ENCODE measurements at places on chromosomes 12 and 14.

- DNase-seq = peak; percentile 79
Observed at GRCh38 chr12:51528852-51529650, 62.0 kb upstream of the SCN8A start.

DNA sequence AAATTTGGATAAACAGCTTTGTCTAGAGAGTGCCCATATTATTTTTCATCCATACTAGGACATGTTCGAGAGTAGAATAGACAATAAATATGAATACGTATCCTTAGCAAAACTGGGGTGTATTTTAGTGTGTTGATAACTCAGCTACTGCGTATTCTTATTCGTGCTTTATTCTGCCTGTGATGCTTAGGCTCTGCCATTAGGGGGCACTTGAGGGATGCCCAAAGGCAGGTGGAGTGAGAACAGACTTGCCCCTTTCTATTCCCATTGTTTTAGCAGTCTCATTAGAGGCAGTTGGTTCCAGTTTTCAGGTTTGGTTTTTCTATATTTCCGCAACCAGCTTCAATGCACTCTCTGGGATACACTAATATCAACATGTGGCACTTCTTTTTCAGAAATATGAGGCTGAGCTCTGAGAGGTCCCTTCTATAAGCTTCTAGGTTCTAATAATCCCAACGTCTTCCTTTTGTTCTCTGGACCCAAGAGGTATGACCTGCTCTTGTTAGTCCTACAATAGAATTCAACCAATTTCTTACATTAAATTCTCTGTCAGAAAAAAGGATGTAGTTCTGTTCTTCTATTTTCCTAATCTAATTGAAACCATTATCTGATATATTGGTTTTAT lies 985.7 kb upstream of the FBXO33 start:
- DNase-seq = no peak

DNA sequence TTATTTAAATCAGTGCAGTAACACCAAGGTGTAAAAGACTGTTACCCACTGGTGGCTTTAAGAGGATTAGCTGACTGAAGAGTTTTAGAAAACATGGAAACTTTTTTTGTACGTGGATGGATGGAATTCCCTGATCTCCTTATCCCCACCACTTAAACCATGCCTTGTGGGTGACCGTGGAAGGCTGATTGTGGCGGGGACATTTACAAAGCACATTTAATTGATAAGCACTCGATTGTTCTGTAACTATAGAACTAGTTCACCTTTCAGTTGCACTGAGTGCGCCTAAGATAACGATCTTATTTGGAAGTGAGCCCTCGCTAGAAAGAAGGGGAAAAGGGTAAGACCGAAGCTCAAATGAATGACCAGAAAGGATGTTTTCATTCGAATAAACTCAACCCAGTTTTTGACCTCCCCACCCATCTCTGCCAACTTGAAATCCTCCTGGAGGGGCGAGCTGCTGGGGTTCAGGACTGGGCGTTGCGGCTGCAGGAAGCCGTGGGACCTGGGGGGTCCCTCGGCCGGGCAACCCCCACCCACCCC lies 688 bp upstream of the RASSF3 start:
- no peak for DNase-seq

DNA sequence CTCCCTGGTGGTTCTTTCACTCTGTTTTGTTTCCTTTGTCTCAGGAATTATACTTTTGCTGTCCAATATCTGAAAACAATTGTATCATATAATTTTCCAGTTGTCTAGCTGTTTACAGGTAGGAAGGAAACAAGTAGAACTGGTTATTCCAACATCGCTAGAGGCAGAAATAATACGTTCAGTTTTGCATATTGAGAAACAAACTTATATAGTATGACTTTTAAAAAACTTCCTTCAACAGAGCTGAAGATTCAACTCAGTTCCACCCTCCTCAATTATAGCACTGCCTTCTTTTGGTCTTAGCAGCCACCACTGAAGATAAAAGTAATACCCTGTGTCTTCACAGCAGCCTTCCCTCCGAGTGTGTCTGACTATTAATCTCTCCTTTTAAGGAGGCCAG lies 214.3 kb downstream of the EFCAB11 start:
- no peak for DNase-seq

DNA sequence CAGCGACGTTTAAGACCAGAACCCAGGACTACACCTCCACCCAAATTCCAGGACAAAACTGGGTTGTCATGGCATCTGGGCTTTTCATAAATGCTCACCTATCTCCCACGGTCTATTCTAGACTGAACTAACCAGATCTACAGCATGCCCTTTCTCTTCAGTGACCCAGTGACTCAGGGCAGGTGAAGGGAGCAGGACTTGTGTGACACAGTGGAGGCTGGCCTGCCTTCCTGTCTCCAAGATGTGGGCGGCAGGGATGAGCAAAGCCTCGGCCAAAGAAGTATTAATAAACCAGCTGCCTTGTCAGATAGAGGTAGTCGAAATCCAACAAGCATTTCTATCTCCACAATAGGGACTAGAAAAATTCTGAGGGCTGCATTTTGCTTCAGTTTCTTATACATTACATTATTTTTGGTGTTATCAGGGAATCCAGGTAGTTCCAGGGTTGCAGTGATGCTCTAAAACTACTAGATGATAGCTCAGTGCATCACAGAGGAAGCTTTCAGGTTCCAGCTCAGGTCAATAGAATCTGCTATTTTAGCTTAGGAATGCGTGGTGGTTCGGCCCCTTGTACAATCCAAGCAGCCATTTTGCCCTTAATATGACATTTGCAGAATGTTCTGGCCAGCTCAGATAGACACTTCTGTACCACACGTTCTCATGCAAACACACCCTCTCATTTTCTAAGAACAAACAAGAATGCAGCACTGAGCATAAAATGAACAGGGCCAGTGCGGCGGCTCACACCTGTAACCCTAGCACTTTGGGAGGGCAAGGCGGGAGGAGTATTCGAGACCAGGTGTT lies 4.2 kb upstream of the GLRX5 start:
- DNase-seq = no peak

DNA sequence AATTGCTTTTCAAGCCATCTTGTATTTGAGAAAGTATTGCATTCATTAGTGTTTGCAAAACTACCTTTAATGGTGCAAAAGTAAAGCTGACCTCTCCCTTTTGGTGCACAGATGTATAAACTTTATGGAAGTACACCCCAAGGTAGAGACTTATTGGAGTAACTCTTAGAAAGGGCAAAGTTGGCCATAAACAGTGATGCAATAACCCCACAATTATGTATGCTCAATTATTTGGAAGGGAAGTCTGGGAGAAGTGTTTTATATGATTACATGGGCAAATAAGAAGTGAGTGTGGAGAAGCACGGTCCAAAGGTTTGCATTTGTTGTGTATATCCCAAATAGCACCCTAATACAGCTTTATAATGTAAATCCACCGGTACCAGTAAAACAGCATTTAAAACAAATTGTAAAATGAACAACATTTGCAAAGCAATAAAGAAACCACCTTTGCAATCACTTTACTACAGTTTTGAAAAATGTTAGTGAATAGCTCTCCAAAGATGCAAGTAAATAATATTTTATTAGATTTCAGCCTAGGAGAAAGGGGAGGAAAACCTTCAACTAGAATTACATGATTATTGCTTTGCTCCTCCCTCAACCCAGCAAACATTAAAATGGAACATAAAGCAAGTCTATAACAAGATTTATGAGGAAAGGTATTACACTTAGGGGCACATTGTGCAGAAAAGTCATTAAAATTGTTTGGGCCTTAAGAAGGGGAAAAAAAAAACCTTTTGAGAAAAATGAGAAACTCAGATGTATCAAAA lies 70.5 kb downstream of the HMGA2 start:
- peak; percentile 26 for DNase-seq

- DNase-seq = peak; percentile 41
Observed at GRCh38 chr12:28253161-28253641, 62.9 kb downstream of the CCDC91 start.

- no peak for DNase-seq
Observed at GRCh38 chr12:105980085-105980484, 158.7 kb downstream of the NUAK1 start.

DNA sequence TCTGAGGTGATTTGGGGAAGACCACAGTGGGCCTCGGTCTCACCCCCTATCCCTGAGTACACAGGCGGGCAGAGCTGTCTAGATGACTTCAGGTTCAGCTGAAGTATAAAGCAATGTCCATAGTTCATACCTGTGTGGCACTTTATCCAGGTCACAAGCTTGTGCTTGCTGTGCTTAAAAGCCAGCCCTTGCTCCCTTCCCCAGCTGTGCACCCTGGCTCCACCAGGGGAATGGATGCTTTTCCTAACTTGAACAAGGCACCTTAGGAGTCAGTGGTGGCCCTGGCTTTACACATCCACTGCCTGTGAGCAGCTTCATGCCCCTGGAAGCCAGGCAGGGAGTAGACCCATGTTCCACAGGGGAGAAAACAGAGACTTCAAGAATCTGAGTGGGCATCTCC lies 5.5 kb downstream of the CARMIL3 start:
- DNase-seq = no peak

DNA sequence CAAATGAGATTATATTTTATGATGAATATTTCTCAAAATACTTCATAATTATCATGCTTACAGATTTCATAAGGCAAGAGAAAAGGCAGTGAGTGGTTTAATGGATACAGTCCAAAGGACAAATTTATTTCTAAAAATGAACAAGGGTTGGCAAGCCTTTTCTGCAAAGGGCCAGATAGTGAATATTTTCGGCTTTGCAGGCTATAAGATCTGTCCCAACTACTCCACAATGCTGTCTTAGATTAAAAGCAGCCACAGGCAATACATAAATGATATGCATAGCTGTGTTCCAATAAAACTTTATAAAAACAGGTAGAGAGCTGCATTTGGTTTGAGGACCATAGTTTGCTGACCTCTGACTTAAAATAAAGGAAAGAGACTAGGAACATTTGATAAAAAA lies 42.9 kb upstream of the STK38L start:
- DNase-seq = no peak

- peak; percentile 44 for DNase-seq
Observed at GRCh38 chr12:14167005-14167628, 185.7 kb upstream of the GRIN2B start.

DNA sequence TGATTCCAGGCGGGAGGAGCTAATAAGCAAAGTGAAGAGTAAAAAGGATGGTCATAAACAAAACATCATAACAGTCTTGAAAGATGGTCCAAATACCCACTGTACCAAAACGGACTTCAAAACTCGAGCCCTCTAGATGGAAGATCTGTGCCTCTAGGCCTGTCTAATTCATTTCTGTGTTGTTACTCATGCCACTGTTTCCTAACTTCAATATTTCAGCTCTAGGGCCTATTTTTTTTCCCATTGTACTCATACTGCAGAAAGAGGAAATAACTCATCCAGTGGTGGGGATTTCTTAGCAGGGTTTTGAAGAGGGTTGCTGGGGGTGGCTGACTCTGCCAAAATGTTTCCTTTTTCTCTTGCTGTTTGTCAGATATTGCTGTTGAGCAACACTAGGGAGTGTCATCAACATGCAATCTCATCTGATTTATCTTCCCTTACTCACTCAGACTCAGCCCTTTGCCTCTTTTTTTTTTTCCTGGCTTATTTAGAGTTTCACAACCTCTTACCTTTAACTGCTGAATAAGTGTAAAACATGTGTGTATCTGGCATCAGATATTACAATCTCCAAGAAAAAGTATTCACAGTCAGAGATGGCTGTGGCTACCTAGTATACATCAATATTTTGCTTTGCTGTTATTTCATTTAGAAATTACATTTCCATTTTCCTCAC lies 189.6 kb downstream of the DUSP6 start:
- DNase-seq = peak; percentile 98

DNA sequence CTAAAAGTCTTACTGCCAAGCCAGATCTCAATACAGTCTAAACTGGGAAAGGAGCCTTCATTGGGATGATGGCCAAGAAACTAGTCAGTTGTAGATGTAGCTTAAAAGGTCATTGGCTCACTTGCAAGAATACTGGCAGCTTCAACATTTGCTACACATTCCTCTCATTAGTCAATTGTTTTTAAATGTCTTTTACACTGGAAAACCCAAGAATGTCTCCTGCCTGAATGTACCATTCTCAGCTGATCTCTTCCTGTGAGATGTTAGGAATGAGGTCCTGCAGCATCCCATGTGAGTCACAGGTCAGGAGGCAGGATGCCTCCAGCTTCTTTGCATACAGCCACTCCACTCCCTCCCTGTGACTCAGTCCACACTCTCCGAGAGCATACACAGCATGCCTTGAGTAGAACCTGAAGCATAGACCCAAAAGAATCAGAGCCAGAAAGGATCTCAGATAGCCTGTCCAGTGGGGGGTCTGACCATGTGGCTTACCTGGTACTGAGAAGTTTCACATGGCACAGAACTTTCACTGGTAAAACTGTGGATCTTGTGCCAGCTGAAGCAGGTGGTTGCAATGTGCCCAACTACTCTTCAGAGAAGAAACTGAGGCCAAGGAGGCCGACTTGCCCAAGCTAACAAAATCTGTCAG lies 56.0 kb upstream of the HECTD1 start:
- DNase-seq = peak; percentile 99

DNA sequence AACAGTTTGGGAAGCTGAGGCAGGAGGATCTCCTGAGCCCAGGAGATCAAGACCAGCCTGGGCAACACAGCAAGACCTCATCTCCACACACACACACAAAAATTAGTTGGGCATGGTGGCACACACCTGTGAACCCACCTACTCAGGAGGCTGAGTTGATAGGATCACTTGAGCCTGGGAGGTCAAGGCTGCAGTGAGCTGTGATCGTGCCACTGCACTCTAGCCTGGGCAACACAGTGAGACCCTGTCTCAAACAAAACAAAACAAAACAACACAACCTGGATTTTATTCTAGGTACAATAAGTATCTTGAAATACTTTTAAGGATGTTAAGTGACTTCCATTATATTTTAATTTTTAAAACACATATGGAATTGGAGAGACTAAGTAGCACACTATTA lies 45.8 kb downstream of the YAF2 start:
- no peak for DNase-seq

DNA sequence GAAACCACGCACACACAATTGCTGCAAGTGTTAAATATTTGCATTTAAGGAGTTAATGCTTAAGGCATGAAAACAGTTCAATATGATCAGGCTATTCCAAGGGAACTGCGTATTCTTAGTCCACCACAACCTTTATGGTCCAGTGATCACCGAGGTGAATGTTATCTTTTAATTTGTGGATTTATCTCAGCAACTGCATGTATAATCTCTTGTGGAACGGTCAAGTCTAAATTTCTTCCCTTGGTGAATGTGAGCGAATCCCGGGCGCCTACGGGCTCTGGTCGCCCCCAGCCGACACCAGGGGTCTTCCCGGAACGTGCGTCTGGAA lies 999 bp upstream of the AK7 start:
- DNase-seq = no peak

DNA sequence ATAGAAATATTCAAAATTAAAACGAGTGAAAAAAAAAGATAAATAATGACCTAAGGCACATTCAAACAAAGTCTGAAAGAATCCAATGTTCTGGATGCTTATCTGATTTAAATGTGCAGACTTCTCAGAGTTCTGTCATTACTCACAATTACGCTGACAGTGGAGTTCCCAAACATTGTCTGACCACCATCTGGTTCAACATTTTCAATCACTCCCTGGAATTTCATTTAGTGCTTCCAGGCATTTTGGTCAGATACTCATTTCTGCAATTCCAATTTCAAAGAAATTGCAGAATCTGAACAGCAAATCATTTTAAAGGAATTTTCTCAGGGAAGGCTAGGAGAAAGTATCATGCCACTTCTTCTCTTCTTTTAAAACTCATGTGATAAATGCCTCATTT lies 398.2 kb upstream of the PDE3A start:
- peak; percentile 92 for DNase-seq

Data from EL (cell line).